ENCODE measurements at places on chromosomes 1 and 21.

GRCh38 chr1:207251066-207251465 is 70.4 kb upstream of the CD55 start:
- DNase-seq: no peak

DNA sequence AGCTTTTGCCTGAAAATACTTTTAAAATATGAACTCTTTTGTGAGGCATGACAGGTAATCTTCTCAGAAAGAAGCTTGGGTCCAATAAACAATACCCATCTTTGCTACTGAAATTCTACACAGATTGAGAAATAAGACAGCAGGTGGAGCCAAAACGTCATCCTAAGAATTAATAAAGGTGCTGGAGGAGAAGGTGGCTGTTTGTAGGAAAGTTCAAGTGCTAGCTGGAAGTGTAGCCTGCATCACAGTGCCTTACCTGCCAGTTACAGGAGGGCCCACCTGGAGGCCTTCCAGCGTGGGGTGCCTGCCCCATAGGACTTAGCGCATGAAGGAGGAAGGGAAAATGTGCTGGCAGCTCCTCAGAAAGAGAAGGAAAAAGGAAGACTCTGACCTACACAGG is 93.7 kb downstream of the TTC3 start:
- DNase-seq: no peak

DNA sequence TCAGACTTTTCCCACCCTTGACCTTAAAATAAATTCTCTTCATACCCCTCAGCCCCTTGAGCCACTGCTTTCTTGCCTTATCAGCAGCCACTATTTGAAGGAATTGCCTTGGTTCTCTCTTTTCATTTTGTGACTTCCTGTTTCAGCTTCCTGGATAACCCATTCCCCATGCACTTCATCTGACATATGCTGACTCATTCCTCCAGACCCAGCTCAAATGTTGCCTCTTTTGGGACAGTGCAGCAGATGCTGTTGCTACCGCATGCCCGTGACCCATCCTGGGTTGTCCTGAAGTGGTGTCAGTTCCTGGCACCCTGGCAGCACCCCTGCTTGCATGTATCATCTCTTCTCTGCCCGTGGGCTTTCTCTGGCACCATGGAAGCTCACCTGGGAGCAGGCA is 496.1 kb downstream of the PTPRU start:
- DNase-seq: no peak

DNA sequence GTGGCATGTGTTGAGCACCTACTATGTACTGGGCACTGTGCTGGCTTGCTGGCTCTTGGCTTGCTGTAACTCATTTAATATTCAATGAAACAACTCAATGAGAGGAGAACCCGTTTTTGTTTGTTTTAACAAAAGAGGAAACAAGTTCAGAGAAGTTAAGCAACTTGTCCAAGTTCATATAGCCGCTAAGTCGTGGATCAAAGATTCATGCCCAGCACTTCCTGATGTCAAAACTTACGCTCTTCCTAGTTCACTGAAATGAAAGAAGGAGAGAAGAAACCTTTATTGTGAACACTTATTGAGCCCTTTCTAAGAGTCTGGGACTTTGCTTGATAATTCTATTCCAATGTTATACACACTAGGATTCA is 475.9 kb downstream of the PTPRU start:
- DNase-seq: no peak

- no peak for DNase-seq
Measured at GRCh38 chr1:55974714-55975441, 604.5 kb downstream of the PLPP3 start.

GRCh38 chr1:205523261-205523890 is 18.9 kb downstream of the CDK18 start:
- DNase-seq: no peak

GRCh38 chr1:225999912-226000337 is 782 bp upstream of the SDE2 start:
- no peak for DNase-seq

DNA sequence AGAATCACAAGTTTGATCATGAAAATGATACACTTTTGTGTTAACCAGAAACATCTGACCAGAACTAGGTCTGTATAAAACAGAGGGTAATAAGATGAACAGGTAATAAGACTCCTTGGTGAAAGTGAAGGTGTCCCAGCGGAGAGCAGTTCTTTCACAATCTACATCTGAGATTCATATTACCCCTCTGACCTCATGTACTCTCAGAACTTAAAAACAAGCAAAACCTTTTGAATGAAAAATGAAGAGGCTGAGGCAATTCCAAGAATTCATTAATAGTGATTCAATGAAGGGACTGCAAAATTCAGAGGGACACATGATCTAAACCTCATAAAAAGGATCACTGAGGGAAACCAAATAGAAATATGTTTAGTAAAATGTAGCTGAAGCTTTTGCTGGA is 10.9 kb upstream of the MPZL1 start:
- no peak for DNase-seq

- DNase-seq: no peak
Measured at GRCh38 chr1:21520899-21521716, 11.9 kb downstream of the ALPL start.

- no peak for DNase-seq
Measured at GRCh38 chr1:206947255-206947654, 989 bp upstream of the PIGR start.

DNA sequence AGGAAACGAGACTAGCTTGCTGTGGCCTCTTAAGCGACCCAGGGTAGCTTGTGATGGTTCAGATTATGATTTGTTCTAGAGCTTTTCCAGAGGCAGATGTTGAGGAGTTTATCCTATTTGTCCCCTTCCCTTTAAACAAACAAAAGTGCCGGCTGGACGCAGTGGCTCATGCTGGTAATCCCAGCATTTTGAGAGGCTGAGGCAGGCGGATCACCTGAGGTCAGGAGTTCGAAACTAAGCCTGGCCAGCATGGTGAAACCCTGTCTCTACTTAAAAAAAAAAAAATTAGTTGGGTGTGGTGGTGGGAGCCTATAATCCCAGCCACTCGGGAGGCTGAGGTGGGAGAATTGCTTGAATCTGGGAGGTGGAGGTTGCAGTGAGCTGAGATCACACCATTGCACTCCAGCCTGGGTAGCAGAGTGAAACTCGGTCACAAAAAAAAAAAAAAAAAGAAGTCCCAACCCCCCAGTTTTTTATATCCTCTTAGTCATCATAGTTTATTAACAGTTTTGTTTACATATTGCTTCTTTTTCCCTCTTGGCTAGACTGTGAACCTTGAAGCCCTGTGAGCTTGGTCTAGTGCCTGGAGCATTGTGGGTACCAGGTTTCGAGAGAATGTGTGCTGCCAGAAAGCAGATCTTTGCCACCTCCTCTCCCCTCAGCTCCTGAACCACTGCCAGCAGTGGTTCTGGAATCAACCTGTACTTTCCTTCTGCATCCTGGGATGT is 29.8 kb downstream of the MAPKAPK2 start:
- peak; percentile 72 for DNase-seq

DNA sequence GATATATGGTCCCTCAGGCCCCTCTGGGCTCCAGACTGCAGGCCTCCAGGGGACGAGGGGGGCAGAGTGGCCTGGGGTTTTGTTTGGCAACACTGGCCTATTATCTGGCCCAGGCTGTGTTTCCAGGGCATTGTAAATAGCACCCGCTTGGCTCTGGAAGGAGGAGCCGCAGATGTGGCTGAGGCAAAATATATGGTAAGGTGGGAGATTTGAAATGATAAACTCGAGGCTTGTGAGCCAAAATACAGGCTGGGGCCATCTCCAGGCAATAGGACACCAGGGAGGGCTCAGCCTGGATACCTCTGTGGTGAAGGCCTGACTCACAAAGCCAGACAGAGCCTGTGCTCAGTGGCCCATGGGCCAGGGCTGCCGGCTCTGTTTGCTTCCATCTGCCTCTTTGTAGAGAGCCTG is 14.0 kb downstream of the NAV1 start:
- DNase-seq: no peak

GRCh38 chr1:212346601-212347000 is 61.4 kb downstream of the PPP2R5A start:
- DNase-seq: no peak

DNA sequence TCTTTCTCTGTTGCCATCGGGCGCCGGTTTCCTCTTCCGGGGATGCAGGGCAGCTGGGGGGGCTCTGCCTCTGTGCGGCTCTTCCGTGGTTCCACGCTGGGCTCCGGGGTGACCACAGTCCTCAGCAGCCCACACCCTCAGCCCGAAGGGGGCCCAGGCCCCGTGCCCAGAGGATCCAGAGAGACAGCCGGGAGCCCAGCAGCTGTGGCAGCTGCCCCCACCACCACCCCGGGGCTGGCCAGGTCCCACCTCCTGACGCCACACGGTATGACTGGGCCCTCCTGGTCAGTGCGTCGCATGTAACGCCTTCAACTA is 172.2 kb downstream of the PRDM16 start:
- no peak for DNase-seq

DNA sequence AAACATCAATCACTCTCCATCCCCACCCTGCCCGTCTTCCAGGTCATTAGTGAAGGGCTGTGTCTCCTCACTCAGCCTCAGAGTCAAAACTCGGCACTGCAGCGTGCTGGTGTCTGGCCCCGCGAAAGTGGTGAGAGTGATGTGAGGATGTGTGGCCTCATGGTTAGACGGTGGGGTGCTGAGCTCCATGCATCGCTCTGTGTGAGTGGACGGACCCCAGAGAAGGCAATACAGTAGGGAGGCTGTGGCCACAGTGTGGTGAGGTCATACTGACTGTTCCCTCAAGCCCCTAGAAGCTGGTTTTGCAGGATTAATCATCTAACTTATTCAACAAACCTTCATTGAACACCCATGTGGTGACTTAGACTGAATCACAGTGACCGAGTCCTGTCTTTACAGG is 329.9 kb upstream of the AJAP1 start:
- DNase-seq: no peak

DNA sequence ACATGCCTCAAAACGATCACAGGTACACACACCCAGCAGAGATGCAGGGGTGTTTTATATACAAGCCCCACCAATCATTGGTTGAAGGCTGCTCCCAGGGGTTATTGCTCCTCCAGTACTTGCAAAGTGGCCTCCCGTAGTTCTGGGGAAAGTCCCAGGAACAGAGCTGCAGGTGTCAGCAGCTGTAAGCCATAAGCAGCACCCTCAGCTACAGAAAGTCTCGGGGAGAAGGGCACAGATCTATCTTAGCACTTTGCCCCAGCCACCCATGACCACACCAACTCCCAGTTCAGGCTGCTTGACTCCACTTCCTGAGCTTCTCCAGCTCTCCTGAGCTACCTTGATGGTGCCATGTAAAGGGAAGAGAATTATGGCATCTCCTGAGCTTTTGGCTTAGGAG is 222.7 kb upstream of the GJB5 start:
- no peak for DNase-seq

GRCh38 chr1:47962750-47963492 is 34.3 kb downstream of the TRABD2B start:
- no peak for DNase-seq

DNA sequence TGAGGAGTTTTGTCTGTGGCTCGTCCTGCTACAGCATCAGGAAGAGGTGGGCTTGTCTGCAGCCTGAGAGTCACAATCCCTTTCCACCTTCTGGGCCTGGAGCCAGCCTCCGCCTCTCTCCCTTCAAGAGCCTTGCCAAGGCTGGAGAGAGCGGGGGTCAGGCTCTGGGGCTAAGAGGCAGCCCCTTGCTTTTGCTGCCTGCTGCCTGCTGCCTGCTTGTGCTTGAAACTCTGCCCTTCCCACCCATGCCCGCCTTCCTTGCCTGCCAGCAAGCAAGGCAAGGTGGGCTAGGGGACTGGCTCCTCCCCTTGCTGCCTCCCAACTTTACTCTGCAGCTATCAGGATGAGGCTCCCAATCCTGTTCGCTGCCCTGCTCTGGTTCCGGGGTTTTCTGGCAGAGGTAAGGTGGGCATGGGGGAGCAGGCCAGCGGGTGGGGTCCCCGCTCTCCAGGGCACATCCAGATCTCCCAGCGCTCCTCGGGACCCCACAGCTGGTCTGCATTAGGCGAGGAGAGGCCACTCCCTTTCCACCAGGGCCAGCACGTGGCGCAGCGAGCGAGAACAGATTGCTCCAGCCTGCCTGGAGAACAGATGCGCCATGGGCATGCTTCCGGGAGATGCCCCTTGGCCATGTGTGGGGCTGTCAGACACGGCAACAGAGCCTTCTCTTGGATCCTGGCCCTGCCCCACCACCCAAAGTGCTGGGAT is 7.5 kb upstream of the PTPN7 start:
- no peak for DNase-seq

DNA sequence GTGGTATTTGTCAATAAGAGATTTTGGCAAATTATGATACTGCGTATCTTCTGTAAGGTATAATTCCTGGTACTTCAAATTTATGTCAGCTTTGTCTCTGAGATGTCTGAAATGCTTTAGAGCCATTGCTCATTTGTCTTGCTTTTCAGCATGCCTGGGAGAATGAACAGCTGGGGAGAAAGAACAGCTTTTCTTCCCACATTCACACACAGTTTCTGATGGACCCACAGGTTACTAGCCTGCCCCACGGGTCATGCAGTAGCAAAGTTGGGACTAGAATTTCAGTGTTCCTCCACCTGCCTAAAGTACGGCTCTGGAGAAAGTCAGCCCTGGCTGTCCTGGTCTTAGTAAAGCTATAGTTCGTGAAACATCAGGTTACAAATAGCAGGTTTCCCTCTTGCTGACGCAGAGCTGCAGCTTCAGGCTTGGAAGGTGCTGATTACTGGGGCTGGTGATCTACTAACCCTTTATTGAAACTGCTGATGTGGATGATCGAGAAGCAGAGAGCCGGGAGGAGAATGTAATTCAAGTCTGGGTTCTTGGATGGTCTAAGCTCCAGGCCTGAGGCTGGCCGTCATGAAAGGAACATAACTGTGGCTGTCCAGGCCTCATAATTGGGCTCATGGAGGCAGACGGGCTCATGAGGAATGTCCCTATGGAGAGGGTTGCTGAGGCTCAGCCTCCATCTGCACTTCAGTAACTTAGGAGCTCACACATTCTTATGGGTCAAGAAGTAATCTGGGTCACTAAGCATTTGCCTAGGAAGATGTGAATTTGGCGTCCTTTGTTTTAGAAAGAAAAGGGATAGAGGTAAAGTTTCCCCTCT is 12.4 kb downstream of the GALNT2 start:
- no peak for DNase-seq

GRCh38 chr1:65625528-65625927 is 167.2 kb upstream of the PDE4B start:
- DNase-seq: no peak

- DNase-seq: peak; percentile 13
Measured at GRCh38 chr1:53550201-53550741, 91.1 kb downstream of the DMRTB1 start.

- DNase-seq: no peak
Measured at GRCh38 chr1:61992257-61992656, 202.4 kb upstream of the L1TD1 start.

GRCh38 chr1:107943694-107944093 is 21.3 kb downstream of the VAV3 start:
- no peak for DNase-seq

DNA sequence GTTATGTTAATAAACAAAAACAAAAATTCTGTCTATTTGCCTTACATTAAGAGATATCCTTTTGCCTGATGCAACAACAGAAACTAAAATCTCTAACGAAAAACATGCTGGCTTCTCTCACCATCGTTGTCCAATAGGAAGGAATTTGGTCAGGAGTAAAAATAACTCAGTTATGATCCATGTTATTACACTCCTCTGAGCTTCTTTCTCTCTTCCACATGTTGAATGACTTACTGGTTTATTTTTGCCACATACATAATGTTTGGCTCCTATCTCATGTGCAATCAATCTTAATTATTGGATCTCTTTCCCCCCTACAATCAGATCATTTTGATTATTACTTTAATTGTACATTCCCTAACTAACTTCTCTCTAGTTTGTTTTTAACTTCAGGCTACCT is 688.4 kb downstream of the USP25 start:
- DNase-seq: no peak

All from heart left ventricle (tissue), 16 donors.